ENCODE measurements at places on chromosomes 5 and 9.

- DNase-seq, result no peak
These were observed 14.8 kb downstream of the NCS1 start for GRCh38 chr9:130186839-130187522.

GRCh38 chr5:149760854-149761187, 30.7 kb downstream of the PPARGC1B start:
- DNase-seq, result no peak

GRCh38 chr9:94081435-94081834, 2.8 kb upstream of the PTPDC1 start:
- DNase-seq, result no peak

DNA sequence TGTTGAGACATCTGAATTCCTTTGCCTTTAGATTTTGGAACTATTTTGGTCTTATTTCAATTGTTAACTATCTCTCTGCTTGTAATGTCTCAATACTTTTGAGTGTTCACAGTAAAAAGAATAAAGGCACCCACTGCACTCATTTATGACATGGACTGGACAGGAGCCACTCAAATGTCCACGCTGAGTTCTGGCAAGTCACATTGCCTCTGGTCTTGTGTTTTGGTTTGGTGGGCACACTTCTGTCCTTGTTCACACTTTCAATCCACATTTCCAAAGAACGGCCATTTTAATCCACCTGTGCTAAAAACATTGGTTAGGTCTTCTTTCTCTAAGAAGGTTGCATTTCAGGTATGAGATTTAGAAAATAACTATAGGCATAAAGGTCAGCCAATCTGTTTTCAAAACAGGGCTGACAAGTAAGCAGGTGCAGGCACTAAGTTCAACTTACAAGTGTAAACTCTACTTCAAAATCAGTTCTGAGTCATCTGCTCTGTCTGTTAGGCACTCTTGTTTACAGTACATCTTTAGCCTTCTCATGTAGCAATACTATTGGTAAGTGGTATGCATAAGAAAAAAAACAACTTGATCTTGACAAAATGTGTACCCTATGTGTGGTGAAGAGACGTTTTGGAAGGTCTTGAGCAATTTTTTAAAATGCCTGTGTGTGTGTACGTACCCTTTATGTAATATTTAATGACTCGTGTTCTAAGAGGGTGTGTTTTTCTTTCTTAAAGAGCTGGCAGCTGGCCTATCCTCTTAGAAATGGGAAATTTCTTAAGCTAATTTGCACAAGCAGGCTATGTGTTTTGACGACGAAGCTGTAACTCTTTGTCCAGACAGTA, 31.5 kb upstream of the ZFAND5 start:
- peak; percentile 30 for DNase-seq

GRCh38 chr5:131224387-131225201, 39.3 kb upstream of the CDC42SE2 start:
- DNase-seq, result no peak
